Right atrium auricular region (tissue), 2 donors: ENCODE measurements at places on chromosomes 7 and 10. TPM values are rescaled to one million over a fixed set of nuclear protein-coding genes. Genes with fewer than 3 reads are reported as not detected.

GRCh38 chr7:151773797-151774196 is 103.1 kb downstream of the PRKAG2 start:
- no peak for DNase-seq

- DNase-seq, result no peak
Observed at GRCh38 chr7:26857506-26858240, 6.7 kb downstream of the SKAP2 start.

GRCh38 chr10:93437086-93437945 is 44.8 kb downstream of the MYOF start:
- DNase-seq, result peak; percentile 93

Gene DNAH11
- total RNA-seq, result 3.5 TPM

- no peak for DNase-seq
Observed at GRCh38 chr10:84004221-84004620, 135.1 kb upstream of the GHITM start.

Gene STRIP2
- 8.5 TPM for total RNA-seq

Gene SAMD9L
- 4.1 TPM for total RNA-seq

DNA sequence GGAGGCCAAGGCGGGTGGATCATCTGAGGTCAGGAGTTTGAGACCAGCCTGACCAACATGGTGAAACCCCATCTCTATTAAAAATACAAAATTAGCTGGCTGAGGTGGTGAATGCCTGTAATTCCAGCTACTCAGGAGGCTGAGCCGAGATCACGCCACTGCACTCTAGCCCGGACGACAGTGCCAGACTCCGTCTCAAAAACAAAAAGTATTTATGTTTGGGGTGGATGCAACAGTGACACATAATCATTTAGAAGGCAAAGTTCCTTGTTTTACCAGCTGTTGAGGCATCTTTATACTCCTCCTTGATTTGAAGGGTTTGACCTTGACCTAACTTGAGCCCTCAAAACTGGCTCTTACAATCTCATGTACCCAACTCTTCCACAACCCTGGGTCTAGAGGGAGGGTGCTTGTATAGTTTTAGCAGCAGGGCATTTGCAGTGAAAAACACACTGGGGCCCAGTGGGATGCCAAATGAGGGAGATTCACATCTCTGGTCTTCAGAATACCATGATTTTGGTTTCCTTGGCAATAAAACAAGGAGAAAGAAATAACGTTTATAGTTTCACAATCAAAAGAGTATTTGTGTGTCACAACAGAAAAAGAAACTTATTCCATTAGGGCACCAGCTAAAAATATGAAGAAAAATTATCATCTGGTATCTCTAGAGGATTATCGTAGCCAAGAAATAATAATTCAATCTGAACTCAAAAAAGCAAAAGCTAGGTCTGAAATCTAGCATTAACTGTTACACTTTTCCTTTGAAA is 14.2 kb upstream of the TMEM254 start:
- no peak for DNase-seq

GRCh38 chr10:72689660-72690059 is 2.3 kb upstream of the MCU start:
- DNase-seq, result no peak

Gene TFEC
- total RNA-seq, result 1.9 TPM

GRCh38 chr7:85030893-85031292 is 156.0 kb downstream of the SEMA3D start:
- no peak for DNase-seq

DNA sequence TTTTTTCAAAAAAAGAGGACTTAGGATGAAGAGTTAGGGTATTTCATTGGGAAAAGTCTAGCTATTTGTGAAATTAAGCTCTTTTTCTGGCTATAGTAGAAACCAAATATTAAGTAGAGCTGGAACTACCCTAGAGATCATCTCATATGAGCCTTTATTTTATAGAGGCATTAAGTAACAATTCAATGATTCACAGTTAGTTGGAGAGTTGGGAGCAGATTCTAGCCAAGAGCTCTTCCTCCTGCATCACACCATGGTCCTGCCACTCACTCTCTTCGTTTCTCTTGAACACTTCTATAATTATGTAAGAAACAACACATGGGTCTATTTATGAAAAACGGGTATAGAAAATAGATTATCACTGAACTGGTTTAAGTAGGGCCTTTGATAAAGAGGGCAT is 76.1 kb upstream of the ANK3 start:
- no peak for DNase-seq

DNA sequence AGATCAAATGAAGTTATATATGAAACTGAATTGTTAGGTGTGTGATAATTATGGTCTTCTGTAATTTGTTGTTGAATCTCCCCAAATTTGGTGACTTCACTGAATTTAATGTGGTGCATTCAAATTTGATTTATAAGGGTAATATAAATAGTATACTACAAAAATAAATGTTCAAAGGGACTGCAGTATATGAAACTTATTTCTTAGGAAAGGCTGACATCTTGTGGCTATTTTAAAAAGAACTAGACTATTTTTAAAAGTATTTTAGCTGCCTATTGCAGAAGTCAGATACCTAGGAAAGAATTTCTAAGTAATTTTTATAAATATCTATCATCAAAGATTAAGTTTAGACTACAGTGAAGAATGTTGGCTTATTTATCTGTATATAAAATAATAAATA is 36.6 kb downstream of the ATRNL1 start:
- DNase-seq, result no peak

DNA sequence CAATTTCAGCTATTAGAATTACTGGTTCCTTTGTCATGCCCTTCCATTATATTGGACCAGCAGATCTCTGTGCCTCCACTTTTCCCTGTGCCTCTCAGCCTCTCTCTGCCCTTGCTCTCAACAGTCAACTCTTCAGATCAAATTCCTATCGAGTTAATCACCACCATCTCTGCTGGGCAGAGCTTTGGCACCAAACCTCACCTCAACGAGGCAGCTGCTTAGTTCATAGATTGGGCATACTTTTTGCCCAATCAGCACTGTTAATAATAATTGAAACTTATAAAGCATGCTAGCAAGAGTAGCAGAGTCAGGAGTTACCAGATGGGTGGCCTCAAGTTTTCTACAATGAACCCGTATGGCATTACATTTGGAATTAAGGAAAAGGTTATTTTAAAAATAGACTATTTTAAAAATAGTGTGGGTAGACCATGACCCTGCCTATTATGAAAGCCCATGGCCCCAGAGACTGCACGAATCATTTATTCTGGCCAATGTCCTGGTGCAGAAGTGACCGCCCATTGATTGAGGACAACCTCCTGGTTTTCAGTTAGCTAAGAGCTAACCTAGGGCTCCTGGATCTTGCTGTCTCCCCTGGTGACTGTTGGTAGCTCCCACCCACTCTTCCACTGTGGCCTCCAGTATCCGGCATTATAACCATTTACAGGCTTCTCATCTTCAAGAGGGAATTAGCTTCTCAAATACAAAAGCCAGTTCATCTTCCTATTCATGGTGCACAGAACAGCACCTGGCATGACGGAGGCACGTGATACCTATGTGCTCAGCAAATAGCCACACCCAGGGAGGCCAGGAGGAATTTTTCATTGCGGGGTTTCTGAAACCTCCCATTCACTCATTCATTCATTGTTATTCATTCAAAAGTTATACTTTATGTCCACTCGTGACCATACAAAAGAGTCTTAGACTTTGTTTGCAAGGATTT is 265.4 kb downstream of the INHBA start:
- DNase-seq, result no peak

GRCh38 chr7:155754165-155754564 is 58.1 kb downstream of the SHH start:
- DNase-seq, result no peak

Gene HIF1AN
- total RNA-seq, result 8.5 TPM

Gene MYH16
- not detected for total RNA-seq

DNA sequence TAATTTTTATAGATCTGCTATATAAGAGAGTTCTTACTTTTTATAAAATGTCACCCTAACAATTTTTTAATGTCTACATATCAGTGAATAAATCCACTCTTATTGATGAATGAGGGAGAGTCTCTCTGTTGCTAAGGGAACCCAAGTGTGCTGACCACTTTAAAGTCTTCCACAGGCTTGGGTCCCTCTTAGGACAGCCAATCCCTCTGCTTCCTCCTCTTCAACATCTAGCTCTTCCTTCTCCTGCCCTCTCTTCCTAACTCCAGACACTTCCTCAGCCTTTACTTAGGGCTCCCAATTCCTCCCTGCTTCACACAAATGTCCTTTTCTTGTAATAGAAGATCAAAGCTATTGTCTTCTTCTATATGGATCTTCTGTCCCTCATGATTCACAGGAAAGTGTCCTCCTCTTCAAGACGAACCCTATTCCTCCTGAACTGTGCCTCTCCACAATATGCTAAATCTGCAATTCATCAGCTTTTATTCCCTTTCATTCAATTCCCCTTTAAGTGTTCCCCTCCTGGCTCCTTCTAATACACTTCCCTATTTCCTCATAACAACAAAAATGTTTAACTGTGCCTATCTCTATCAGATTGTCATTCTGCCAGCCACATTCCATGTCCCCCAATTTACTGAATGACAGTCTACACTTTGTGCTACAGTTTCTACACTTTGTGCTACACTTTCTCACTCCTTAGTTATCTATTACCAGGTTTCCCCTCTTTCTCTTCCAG is 37.7 kb downstream of the CDK6 start:
- DNase-seq, result no peak

GRCh38 chr10:89427629-89428028 is 13.3 kb downstream of the IFIT5 start:
- DNase-seq, result no peak

DNA sequence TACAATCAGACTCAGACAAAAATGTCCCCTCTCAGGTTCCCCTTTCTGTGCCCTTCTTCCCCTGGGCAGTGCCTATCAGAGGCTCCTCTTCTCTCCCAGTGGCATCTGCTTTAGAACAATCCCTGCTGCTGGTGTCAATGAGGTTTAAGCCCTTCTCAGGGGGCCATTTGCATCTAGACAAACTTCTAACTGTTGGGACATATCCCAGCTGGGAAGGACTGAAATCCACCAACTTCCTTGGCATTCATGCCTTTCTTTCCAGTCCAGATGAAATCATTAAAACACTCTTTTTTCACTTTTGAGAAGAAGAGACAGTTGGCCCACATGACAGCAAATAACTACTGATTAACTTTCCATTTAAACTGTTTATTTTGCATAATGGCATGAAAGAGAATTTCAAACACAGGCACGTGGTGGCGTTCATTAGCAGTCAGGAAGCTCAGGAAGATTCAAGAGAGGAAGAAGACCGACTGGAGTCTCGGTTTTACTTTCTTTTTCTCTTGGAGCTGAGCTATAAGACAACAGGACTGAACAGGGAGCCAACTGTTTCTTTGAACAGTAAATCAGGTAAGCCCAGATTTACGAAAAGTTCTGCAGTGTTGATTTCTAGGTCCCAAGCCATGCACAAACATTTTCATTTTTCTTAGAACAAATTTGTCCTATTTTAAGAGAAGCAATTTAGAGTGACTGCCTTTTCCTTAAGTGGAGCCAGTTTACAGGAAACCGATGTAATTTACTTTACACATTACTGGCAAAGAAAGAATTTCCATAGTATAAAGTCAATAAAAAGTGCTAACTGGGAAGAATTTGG is at the start of gene GIMAP2:
TSS of gene GIMAP2 (plus strand) at position 488 of the 811 bp plus-strand sequence. CDS start 1,354 bp downstream, outside the sequence.
- no peak for DNase-seq

- DNase-seq, result peak; percentile 53
Observed at GRCh38 chr7:45593121-45593541, 19.0 kb downstream of the ADCY1 start.

DNA sequence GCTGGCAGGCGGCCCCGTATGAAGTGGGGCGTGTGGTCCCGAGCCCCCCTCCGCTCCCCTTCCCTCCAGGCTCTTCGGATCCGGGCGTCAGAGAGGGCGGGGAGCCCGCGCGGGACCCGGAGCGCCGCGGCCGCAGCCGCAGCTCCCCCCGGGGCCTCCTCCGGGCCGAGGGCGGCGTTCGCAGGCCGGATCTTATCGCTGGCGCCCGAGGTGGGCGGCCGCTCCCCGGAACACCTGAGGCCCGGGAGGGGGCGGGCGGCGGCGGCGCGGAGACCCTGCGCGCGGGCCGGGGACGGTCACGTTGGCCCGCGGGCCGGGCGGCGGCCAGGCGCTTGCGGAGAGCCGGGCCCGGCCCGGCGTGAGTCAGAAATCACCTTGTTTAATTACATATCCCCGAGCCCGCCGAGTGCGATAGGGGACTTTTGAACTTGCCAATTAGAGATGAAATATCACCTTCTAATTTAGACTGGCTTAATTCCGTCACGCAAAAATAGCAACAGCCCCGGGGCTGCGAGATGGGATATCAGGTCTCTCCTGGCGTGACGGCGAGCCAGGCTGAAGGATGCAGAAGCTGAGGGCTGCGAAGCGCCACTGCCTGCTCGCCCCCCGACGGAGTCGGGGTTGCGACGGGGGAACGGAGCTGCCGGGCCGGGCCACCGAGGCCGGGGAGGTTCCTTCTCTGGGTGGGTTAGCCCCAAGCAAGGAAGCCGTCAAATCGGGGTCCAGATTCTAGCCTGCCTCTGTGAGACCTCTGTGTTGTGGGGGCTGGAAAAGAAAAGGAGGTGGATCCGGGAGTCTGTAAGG is 43.4 kb downstream of the LDB3 start:
- peak; percentile 79 for DNase-seq

Gene FAM237B
- total RNA-seq, result not detected

DNA sequence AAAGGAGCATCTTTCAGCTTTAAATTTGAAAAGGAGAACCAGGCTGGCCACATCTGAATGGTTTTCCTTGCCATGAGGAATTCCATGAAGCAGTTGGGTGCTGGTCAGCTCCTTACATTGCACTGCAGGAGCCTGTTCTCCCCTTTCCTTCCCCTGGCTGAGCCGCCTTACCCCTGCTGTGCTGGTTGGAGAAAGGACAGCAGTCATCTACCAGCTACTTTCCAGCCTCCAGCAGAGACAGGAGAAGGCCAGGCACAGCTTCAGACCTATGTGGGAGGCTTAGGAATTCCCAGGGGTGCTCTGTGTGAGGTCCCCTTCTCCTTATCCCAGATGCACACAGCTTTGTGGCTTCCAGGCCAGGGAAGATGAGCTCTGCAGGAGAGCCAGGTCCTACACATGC is 4.7 kb downstream of the C10orf71 start:
- no peak for DNase-seq

DNA sequence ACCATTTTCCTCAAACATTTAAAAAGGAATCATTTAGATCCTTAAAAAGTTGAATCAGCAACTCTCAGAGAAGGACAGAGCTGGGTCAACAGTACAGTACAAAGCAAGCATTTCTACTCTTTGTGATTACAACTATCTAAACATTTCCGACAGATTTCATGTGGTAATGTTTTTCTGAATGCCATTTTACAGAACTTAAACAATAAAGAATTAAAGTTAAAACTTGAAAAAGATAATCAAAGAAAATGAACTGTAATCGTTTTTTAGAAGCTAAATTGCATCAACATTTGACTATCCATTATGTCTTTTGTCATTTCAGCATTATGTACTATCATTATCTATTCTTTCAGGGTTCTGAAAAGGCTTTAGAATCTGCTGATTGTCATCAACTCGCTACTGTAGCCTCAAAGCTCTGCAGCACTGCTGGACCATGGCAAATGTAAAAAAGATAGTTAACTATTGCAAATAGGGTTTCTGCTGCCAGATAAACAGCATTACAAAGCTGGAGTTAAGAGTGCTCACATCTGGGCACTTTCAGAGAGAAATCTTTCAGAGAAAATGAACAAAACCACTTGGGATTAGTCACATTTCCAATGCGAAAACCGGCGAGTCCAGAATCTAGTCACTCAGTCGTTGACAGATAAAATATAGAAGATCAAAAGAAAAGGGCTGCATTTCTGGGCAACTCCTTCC is 160.4 kb upstream of the LAMB4 start:
- DNase-seq, result no peak

GRCh38 chr7:114620208-114620607 is 205.6 kb downstream of the FOXP2 start:
- DNase-seq, result no peak

- DNase-seq, result no peak
Observed at GRCh38 chr7:130145424-130146100, 59.6 kb downstream of the TMEM209 start.

- no peak for DNase-seq
Observed at GRCh38 chr10:101262147-101262546, 32.9 kb upstream of the LBX1 start.

Gene PTF1A
- total RNA-seq, result not detected
